ENCODE measurements at places on chromosomes 1 and 21.

GRCh38 chr1:64928325-64928724, 38.0 kb downstream of the JAK1 start:
- no peak for DNase-seq

GRCh38 chr1:78622548-78622947, 2.3 kb downstream of the IFI44L start:
- no peak for DNase-seq

GRCh38 chr1:39127513-39127912, 77.0 kb upstream of the MACF1 start:
- DNase-seq: no peak

- no peak for DNase-seq
These were observed 39.9 kb downstream of the AKNAD1 start for GRCh38 chr1:108817016-108817415.

DNA sequence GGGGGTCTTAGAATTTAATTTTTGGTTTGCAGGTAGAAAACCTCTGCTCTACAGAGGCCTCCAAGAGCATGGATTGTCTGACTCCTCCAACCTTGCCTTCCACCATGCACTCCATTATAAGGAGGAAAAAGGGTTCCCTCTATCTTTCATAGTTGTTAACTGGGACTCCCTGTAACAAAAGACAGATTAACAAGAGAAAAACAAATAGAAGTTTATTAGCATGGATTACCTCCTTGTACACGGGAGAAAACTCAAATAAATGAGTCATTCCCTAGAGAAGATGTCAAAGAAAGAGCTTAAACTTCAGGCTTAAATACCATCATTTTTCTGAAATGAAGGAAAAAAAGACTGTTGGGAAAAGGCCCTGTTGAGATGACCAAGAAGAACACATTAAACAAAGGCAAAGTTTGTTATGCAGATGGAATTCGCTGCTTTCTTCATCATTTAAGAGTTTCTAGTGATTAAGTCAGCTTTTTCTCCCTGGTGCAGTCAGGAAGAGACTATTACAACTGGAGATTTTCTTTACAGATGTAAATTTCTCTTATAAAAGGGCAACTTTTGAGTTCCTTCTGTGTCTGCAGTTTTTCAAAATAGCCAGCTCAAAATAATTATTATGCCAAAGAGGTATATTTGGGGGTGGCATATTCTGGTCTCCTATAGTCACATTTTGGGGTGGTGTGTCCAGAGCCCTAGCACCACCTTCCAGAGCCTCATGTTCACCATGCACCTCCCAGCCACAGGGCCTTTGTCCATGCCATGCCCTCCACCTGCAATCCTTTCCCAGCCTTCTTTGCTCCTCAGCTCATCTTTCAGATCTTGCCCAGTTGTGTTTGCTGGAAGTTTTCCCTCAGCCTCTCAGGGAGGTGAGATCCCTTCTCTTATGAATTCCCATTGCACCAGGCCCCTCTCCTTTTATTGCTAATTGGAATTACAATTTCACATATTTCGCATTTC, 63.1 kb upstream of the KLHDC7A start:
- no peak for DNase-seq

DNA sequence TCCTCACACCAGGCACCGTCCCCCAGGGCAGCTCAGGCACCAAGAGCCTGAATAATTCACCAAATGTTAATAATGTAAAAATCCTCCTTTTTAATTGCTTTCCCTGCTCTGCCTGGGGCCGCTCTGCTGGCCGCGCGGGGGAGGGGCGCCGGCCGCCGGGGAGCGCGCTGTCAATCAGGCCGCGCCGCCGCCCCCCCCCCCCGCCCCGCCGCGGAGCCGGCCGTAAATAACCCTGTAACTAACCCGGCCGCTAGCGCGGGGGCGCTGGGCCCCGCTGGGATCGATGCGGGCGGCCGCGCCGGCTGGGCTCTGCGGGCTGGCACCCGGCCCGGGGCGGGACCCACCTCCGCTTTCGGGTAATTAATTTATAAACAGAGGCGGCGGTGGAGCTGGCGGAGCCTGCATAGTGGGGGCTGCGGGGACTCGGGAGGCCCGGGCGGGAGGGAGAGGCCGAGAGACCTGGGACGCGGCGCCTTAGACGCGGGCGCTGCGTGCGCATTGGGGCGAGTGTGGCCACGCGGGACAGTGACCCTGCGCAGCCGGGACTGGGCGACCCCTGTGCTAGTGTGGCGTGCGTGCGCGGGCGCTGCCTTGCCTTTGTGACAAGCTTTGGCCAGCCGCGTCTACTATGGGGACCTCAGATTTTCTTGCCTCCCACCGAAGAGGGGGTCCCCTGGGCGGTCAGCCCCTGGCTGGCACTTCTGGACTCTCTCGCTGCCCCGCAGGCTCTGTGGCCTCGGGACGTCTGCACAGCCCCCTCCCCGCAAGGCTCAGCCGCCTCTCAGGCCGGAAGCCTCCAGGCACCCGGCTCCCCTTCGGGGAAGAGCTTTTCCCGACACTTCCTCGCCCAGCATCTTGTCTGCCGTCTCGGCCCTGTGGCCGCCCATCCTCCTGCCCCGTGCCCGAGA, 16.6 kb downstream of the SAMD11 start:
- DNase-seq: no peak

- DNase-seq: no peak
These were observed at the start of gene SLAMF8 for GRCh38 chr1:159826441-159827101. Gene SLAMF8, plus strand, starts transcription at chr1:159826873. Its CDS starts 26 bp downstream, at chr1:159826899.

DNA sequence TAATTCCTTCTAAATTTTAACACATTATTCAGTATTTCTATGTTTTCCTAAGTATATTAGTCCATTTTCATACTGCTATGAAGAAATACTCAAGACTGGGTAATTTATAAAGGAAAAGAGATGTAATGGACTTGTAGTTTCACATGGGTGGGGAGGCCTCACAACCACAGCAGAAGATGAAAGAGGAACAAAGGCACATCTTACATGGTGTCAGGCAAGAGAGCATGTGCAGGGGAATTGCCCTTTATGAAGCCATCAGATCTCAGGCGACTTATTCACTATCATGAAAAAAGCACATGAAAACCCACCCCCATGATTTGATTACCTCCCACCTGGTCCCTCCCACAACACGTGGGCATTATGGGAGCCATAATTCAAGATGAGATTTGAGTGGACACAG, 15.6 kb downstream of the GBP5 start:
- no peak for DNase-seq

- DNase-seq: no peak
These were observed 14.9 kb downstream of the ARMH1 start for GRCh38 chr1:44689447-44689765.

DNA sequence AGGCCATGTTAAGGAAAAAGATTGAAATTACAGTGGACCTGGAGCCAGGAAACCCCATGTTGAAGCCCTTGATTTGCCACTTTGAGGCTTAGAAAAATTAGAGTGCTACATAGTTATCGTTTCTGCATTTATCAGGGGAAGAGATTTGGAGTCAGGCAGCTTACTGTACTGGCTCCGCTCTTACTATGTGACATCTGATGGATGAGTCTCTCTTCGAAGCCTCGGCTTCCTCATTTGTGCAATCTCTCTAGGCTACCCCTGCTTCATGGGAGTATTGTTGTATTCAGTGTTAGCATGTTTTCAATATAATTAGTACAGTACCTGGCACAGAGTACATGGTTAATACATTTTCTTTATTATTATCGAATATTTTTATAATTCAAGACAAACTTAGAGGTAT, 480.4 kb upstream of the USP24 start:
- no peak for DNase-seq

DNA sequence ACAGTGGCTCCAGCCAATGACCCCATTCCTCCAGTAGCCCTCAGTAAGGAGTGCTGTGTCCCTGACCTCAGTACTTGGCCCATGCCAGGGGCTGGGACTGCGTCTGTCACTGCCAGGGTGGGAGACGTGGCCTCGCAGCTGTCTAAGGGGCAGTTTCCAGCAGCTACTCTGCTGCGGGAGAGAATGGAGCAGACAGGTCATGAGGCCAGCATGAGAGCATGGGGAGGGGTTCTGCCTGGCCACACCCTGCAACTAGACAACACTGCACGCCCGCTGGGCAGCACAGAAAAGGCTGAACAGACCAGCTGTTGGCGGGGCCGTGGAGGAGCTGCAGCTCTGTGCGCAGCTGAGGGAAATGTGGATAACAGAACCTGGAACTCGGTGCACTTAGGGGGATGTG, 91.6 kb upstream of the COL6A1 start:
- DNase-seq: no peak

DNA sequence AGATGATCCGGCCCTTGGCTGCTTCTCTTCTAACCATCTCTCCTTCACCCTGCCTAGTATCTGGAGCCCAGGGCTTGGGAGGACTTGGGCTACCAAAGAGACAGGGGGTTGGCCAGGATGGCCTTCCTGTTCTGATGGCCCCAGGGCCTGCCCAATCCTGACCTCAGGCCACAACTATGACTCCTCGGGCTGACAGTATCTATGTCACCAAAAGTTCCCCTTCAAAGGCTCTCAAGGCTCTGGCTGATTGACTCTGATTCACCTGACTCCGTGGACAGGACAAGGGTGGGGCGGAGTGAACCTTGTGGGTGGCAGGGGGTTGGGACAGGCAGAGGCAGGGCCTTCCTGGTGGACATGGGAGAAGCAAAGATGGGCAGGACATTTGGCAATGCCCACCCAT, 12.7 kb downstream of the MEF2D start:
- no peak for DNase-seq

- DNase-seq: no peak
These were observed 8.9 kb upstream of the LGALS8 start for GRCh38 chr1:236514703-236515442.

DNA sequence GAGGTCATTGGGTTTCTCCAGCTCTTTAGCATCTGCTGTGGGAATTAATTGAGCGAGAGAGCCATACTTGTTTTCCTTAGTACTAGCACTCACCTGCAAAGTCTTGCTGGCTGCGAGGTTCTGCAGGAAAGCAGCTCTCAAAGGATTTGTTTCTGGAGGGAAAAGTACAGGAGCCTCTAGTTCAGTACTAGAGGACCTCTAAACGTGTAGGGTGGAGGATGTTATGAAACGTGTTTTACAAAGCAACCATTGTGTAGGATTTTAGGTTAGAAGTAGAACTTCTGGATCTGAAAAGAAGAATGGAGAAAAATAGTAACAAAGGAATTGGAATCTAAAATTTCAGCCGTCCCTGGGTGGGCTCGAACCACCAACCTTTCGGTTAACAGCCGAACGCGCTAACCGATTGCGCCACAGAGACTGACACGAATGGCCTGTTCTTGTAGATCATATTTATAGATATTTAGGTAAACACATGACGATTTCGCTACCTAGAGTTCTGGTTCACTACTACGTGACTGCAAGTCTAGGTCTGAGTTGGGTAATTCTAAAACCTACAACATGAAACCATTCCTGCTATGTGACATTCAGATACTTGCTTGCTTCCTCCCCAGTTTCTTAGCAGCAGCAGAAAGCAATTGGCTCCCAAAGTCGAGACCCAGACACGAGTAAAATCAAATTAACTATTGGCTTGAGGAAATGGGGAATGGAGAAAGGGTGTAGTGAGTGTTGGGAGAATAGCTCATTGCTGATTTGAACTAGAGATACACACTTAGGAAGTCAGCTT, 60.2 kb upstream of the CFAP126 start:
- DNase-seq: no peak

DNA sequence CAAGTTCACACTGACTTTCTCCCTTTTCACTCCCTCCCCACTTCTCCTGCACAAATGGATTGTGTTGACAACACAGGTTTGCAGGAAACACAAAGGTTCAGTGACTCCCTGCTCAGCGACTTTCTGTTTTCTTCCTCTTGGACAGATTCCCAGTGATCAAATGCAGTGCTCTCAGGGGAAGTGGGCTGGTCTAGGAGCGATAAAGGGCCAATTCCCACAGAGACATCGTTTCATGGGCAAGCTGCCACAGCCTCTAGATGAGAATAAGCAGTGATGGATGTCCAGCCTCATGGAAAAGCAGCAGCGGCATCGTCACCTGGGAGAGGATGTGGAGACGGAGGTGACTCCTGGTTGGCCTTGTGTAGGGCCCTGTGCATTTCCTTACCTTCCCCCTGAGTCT, 30.6 kb downstream of the FYB2 start:
- no peak for DNase-seq

All from liver (tissue), 10 donors.